Stimulated activated CD8-positive, alpha-beta memory T cell treated with anti-CD3 and anti-CD28 coated beads, Interleukin-2, amount 100 ng/mL, for 1 hour (primary cell): ENCODE measurements at places on chromosomes 4 and X.

DNA sequence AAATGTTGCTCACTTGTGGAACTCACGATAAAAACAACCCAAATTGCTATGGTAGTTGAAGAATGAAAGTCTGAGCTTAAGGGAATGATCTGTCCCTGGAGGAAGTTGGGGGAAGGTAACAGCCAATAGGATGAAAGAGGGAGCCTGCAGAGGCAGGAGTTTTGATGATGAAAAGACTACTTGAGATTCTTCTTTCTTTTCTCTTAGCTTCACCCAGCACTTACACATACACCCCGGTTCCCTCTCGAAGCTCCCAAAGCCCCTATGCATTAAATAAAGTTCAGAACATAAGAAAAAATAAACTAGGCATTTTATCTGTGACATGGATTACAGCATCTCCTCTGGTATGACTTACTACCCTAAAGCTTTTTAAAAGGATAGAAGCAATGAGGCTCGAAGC is 122.9 kb upstream of the GATB start:
- no peak for DNase-seq

DNA sequence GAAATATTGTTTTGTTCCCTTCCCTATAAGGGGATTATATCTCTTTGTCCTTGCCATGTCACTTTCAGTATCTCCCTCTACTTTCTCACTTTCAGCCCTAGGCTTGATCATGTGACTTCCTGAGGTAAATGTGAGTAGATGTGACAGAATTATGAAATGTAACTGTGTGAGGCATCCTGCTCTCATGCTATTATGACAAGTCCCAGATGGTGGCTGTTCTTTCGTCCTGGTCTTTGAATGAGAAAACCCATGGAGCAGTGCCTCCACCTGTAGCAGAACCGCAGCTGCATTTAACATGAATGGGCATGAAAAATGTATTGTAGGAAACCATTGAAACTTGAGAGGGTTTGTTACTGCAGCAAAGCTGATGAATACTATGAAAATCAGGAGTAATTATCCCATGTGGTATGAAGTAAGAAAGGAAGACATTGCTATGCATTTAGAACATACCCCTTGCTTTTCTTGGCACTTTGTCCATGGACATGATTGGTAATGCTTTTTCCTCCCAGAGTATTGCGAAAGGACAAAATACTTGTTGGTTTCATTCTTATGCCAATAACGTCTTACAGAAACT is 202.2 kb upstream of the GPRIN3 start:
- peak; percentile 1 for DNase-seq

DNA sequence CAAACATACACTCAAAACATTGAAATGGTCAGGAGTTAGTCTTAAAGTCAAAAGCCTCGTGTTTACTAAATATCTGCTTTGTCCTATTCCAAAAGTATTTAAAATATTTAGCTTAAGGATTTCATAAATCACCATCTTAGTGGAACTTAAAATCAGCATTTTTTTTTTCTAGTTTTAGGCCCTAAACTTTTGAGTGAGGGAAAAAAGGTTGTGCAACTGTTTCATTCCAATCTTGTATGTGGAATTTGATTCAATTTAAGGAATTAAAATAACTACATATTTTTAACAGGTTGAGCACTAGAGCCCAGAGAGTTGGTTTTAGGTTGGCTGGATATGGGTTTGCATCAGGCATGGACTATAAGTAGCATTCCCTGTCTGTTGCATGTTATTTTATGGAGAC is 35.7 kb upstream of the ANK2 start:
- no peak for DNase-seq

GRCh38 chr4:176443117-176443516 is 123.4 kb downstream of the SPCS3 start:
- no peak for DNase-seq

DNA sequence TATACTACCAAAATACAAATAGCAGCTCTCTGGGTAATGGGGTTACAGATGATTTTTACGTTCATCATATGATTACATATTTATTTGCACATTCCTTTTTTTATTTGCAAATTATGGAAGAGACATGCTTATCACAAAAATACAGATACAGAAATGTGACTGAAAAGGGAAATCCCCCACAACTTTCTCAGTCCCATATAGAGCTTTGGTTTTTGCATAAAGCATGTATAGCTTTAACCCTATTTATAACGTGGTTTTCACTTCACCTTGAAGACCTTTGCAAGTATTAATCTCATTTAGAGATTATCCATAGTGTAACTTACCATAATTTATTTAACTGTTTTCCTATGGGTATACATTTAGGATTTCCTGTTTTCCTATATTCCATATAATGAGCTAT is 55.4 kb downstream of the PDK3 start:
- no peak for DNase-seq

- no peak for DNase-seq
Measured at GRCh38 chr4:79653871-79654270, 245.8 kb upstream of the GK2 start.

GRCh38 chr4:184383497-184384055 is 90.8 kb downstream of the IRF2 start:
- DNase-seq: no peak

DNA sequence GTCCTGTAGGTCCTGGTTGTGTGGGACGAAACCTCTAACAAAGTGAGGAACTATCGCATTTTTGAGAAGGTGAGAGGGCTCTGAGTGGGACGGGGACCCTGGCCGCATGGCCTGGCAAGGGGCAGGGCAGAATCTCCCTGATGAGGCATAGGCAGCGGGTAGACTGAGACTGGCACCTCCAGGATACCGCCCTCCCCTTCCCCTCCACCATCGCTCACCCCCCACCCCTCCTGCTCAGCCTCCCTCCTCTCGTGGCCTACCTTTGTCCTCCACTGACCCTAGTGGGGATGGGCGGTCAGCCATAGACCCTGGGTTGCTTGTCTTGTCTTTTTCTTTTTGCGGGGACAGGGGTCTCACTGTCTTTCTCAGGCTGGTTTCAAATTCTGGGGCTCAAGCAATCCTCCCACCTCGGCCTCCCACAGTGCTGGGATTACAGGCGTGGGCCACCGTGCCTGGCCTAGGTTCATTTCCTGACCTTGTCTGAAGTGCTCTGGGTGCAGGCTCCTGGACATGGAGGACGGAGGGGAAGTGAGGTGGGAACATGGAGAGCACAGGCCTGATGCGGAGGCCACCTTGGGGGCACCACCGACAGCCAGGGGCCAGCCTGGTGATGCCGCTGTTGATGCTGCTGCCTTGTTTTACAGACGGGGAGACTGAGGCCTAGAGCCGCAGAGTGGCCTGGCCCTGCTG is 10.5 kb upstream of the ADD1 start:
- no peak for DNase-seq

- DNase-seq: no peak
Measured at GRCh38 chrX:148535639-148536038, 35.2 kb downstream of the AFF2 start.

- DNase-seq: no peak
Measured at GRCh38 chrX:74465424-74465823, 44.1 kb downstream of the SLC16A2 start.

DNA sequence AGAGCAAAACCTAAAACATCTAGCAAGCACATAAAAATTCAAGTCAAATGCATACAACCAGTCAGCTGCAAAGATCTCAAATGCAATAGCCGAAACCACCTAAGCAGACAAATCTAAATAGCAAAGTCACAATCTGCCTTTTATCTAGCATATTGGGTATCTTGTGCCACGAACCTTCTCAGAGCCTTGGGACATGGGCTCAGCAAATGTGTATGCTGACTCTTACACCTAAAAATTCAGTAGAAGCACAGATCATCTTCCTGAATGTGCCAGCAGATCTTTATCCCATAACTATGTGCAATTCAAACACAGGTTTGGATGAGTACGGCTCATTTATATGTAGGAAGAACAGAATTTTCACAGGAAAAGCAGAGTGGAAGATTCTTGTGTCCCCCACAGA is 492.1 kb downstream of the INPP4B start:
- DNase-seq: no peak

DNA sequence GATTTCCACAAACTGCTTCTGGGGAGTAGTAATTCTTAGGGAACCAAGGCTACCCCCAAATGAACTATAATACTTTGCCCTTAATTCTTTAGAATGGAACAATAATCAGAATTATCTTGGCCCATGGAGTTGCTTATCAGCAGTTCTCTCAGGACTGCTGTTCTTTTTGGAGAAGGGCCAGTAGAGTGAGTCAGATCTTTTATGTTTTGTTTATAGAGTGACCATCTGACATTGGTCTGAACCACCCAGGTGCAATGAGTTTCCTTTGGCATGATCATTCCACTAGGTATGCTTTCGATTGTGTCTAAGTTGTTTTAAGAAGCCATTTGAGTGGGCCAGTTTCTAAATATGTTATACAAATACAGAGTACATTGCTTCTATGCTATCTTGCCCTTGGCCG is 31.8 kb downstream of the PRRG1 start:
- no peak for DNase-seq

DNA sequence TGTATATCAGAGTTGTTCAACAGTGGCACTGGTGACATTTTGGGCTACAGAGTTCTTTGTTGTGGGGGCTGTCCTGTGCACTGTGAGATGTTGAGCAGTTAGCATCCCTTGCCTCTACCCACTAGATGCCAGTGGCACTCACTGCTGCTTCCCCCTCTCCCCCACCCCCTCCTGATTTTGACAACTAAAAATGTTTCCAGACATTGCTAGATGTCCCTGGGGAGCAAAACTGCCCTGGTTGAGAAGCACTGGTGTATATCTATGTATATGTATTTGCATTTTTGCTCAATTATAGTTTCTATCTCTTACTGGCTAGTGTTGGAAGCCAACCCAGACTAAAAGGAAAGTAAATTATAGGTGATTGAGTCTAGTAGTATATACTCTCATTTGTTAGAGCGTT is 2.4 kb downstream of the TMEM131L start:
- DNase-seq: no peak

DNA sequence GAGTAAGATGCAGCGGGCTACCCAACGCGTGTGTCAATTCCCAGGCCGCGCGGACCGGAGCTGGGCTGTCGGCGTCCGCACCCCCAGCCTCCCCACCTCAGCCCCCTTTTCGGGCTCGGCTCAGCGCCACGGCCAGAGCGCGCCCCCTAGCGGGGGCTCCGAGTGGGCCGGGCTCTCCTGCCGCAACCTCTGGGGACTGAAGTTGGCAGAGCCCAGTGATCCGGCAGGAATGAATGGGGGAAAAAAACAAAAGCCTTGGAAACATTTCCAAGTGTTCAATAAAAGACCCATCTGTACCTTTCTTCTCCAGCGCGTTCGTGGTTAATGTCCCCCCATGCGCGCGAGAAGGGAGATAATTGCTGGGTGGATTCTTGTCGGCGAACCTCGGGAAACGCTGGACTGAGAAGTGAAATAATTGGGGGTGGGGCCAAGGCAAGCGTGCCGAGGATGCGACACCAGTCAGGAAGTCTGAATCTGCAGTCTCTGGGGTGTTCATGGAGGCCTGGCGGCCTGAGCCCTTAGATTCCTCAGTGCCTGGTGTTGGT is 5.2 kb upstream of the ARX start:
- DNase-seq: no peak

DNA sequence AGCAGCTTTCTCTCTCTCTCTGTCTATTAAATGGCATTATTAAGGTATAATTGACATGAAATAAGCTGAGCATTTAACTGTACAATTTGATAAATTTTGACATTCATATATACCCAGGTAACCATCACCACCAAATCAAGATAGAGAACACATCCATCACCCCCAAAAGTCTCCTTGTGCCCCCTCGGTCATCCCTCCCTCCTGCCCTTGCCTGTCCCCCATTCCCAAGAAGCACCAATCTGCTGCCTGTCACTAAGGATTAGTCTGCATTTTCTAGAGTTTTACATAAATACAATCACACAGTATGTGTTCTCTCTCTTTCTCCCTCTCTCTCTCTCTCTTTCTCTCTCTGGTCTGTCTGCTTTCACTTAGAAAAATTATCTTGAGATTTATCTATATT is 25.0 kb upstream of the TMEM154 start:
- no peak for DNase-seq

GRCh38 chr4:78100060-78100459 is 42.9 kb downstream of the FRAS1 start:
- no peak for DNase-seq

DNA sequence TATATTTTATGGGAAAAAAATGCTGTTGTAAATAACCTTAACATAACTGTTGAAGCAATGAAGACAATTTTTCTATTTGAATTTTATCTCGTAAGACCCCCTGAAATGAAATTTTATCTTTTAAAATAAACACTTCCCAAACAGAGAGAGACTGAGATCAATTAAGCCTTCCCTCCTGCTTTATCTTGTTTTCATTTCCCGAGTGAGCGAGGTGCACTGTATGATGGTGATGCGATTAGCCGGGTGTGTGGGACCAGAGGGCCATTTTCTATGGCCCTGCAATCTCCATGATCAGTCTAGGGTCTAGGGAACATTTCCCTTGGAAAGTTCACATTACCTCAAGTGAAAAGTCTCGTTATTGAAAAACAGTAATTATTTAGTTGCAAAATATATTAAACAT is 134.1 kb upstream of the MID1 start:
- DNase-seq: no peak

DNA sequence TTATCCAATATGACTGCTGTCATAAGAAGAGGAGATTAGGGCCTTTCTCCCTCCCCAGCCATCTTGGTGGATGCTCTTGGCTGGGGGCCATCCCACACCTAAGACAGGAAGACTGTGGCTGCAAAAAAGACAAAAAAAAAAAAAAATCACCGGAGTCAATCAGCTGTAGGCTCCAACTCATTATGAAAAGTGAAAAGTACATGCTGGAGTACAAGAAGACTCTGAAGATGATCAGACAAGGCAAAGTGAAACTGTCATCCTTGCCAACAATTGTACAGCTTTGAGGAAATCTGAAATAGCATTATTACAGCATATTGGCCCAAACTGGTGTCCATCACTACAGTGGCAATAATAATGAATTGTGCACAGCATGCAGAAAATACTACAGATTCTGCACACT is 5.2 kb downstream of the EGFL6 start:
- DNase-seq: no peak

DNA sequence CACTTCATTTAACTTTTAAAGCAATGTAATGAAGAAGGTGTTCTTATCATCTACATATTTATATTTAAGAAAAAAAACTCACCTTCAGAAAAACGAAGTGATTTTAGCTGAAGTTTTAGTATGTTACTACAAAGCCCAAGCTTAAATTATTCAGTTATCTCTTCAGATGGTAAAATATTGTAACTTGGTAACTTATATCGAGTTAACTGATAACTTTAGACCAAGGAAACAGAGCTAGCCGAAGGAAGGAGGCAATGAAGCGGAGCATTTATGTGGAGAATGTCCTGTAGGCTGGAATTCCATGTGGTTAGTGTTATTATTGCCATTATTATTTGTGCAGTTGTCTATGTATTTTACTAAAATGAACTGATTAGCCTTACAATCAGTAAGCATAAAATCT is 1102.1 kb upstream of the LCORL start:
- DNase-seq: no peak

- DNase-seq: no peak
Measured at GRCh38 chrX:39550795-39551361, 546.9 kb downstream of the BCOR start.

DNA sequence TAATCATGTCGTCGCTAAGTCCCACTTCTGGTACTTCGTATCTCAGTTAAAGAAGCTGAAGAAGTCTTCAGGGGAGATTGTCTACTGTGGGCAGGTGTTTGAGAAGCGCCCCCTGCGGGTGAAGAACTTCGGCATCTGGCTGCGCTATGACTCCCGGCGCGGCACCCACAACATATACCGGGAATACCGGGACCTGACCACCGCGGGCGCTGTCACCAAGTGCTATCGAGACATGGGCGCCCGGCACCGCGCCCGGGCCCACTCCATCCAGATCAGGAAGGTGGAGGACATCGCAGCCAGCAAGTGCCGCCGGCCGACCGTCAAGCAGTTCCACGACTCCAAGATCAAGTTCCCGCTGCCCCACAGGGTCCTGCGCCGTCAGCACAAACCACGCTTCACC is 11.3 kb downstream of the PNCK start:
- peak; percentile 32 for DNase-seq
